ENCODE measurements at places on chromosomes 3 and 15.

GRCh38 chr3:179292450-179292849 is 30.4 kb upstream of the ZNF639 start:
- DNase-seq = no peak

GRCh38 chr3:16298891-16299290 is 33.9 kb downstream of the OXNAD1 start:
- DNase-seq = no peak

GRCh38 chr15:45242289-45242688 is 9.7 kb upstream of the SLC28A2 start:
- DNase-seq = no peak

DNA sequence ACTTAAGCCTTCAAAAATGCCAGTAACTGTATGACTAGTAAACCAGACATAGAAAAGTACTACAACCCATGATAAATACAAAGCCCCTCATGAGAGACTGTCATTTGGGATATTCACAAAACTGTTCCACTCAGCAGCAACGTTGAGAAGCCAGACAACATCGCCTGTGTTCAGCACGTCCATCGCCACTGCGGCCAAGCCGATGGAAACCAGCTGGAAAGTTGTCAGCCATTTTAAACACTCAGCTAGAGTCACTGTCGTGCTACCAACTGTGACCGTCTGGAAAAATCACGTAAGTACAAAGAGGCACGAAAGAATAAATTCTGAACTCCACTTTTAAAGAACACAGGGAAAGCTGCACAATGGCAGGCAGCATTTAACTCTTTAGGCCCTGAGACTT is 340.7 kb upstream of the WNT5A start:
- no peak for DNase-seq

DNA sequence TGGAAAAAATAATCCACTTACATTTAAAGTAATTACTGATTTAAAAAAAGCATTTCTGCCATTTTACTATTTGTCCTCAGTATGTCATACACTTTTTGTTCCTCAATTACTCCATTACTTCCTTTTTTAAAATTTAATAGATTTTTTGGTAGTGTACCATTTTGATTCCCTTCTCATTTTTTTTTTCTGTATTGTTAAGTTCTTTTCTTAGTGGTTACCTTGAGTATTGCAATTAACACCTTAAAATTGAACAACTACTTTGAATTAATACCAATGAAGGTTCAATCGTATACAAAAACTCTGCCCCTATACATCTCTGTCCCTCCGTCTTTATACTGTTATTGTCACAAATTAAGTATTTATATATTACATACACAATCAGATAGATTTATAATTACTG is 240.6 kb upstream of the LMCD1 start:
- DNase-seq = no peak

GRCh38 chr3:123817413-123817812 is 66.7 kb downstream of the MYLK start:
- DNase-seq = no peak

DNA sequence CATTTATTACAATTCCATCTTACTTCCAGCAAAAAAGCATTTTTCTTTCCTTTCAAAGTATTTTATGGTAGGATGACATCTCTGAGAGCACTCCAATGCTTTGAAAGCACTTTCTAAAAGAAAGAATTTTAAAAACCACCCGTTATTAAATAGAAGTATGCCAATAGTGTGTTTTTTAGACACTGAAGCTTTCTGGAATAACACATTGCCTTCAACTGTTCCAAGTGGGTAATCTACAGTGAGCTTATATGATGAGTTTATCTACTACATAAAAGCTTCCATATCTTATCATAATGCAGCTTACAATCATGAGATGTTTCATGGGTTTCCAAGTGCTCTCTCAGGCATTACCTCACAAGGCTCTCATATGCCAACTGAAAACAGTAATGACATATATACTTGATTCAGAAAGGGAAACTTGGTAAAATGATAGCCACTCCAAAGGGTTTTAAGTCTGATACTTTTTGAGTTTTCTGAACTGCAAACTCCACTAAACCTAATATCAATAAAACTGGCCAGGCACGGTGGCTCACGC is 14.1 kb downstream of the CMTM6 start:
- no peak for DNase-seq

GRCh38 chr3:52606373-52607085 is 70.1 kb downstream of the UQCC5 start:
- no peak for DNase-seq

GRCh38 chr3:42349765-42350594 is 60.4 kb downstream of the LYZL4 start:
- no peak for DNase-seq

DNA sequence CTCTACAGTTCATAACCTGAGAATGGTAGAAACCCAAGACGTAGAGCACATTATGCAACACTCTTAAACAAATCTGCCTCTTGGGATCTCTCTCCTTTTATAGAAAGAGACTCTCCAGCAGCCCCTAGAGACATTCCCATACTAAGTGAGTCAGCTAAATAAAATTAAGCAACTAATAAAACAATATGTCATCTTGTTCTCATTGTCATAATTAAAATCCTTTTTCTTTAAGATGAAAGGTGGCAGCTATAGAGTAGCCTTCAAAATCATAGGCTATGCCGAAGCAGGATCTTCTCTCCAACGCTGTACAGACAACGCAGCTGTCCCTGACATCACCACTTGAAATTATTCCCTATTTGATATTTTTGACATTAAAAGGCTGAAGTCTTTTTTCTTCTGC is 790.0 kb downstream of the FHIT start:
- no peak for DNase-seq

DNA sequence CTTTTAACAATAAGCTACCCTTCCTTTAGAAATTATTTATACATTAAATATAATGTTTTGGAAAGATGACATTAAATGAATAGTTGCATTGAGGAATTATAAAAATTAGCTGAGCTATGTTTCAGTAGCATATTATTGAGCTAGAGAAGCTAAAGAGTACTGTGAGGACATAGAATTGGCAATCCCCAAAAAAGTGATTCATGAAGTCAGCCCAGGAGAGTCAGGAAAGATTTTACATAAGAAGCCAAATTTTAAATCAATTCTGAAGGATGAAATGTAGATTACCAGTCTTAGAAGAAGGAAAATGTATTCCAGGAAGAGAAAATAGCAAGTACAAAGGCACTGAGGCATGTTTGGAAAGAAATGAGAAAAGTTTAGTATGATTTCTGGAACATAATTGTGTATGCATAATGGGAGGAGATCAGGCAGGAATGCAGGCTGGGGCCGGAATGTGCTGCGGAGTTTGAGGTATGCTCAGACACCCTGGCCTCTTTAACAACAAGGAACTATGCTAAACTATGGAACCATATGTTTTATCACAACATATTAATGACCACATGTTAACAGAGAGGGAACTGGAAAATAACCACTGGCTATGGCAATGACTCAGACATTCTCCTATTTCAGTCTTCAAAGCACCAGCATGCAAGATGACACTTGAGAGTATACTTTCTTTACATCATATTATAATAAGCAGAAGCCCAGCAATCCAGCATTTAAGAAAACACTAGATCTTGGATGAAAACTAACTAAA is 103.3 kb upstream of the COL8A1 start:
- DNase-seq = no peak

DNA sequence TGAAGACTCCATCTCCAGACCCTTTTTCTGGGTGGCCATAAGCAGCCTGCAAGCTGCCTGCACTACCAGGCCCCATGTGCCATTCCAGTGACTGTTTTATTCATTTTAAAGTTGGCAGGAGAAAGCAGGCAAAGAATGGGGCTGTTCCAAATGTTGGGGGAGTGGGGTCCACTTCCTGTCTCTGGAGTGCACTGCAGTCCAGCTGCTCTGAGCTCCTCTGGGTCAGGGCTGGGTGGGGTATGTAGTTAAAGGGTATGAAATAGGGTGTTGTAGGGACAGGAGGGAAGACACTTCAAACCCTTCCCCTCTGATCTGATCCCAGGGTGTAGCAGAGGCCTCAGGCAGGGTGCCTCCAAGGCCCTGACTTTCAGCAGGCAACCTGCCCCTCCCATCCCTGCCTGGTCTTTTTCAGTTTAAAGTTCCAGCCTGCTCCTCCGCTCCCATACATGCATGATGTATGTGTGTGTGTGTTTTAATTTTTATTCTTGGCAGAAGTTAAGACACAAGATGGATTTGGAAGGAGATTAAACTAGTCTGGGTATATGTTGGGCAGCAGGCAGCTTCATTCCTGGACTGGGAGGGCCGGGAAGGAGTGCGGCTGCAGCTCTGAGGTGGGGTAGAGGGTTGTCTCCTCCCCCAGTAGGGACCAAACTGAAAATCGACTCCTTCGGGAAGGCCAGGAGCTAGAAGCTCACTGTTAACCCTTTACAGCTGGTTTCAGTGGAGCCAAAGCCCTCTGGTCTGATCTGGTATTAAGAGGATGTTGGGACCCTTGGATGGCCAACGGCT is 17.3 kb downstream of the BOC start:
- no peak for DNase-seq

GRCh38 chr3:52393131-52393807 is 51.6 kb downstream of the SEMA3G start:
- no peak for DNase-seq

GRCh38 chr3:108403686-108404345 is 106.6 kb downstream of the MYH15 start:
- DNase-seq = no peak

DNA sequence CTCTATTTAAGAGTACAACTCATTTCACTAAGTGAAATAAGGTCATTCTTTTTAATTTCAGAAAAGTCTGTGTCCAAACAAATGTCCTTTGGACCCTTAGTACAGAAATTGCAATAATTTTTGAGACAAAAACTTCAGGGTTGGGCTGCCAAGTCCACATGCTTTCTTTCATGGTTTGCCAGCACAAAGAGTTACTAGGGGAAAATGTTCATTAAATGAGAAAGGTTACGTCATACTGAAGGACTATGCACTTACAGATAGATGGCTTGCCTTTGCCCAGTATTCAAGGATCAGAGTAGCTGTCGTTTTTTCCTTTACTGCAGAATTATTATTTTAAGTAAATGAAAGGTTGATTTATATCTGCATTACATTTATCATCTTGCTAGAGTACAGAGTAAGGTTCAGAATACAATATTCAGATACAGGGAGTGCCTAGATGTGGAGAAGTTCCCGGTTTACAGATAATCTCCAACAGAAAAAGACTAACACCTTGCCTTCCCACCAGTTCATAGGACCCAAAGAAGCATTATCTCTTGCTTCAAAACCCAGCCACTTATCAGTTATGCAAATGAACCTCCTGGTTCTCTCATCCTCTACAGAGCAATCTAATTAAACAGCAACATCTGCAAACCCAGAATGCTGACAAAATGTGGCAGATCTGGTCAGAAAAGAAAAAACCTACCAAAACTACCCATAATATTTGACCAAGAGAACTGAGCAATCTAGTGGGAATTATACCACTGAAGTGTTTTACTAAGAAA is 179.3 kb downstream of the FRMD5 start:
- DNase-seq = no peak

DNA sequence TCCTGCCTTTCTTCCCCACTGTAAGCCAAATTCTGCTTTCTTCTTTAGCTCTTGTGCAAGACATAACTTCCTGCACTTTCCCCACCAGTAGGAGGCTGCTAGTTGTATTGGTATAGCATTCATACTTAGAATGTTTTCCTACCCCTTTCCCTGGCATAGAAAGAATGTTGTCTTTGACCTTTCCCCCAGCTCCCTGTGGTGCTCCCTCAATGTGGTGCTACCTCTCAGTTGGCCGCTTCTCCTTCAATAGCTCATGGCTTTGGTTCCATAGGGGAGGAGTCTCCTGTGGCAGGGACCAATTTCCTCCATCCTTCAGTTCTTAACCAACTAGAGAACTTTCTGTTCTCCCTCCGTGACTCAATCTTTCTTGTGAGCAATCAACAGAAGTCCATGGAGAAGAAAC is 67.5 kb upstream of the AKAP13 start:
- no peak for DNase-seq

DNA sequence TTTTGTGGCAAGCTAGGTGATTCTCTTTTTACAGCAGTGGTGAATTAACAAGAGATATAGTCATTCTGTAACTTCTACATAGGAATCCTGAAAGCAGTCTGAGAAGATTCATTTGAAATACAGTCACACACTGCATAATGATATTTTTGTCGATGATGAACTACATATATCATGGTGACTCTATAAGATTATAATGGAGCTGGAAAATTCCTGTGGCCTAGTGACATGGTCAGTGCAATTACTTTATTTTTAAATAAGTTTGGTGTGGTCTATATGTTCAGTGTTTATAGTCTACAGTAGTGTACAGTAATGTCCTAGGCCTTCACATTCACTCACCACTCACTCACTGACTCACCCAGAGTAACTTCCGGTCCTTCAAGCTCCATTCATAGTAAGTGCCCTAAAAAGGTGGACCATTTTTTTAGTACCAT is 511.4 kb upstream of the MCTP2 start:
- DNase-seq = no peak

DNA sequence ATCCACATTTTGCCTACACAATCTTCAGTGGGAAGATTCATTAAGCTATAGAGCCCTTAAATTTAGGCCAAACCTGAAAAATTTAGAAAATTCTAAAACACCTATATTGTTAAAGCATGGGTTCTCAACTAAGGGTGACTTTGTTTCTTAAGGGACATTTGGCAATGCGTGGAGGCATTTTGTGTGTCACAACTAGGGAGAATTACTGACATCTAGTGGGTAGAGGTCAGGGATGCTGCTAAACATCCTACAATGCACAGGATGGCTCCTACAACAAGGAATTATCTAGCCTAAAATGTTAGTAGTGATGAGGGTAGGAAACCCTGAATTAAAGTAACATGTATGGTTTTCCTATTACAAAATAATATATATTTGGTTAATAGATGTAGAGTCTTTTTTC is 55.8 kb downstream of the TBC1D5 start:
- no peak for DNase-seq

DNA sequence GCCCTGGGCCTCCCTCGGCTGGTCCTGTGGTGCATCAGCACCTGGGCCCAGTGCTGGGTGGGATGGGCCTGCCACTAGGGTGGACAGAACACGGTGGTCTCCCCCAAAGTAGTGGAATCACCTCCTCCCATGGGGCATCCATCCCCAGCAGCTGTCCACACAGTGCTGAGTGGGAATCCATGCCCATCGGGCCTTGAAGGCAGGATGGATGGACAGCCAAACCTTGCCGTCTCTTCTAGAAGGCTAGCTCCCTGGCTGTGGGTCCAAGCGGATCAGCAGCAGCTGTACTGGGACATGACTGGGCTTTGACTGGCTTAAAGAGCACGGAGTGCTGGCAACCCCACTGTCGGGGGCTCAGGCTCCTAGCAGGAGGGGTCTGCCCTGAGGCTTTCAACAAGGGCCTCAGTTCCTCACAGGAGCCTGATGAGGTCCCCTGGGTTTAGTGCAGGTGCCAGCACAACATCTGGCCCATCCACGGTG is 123.9 kb downstream of the DNAJB8 start:
- DNase-seq = no peak

All from activated CD4-positive, CD25-positive, alpha-beta regulatory T cell treated with anti-CD3 and anti-CD28 coated beads, Interleukin-2, amount 50 U/mL, for 72 hours (primary cell).